Stimulated activated CD4-positive, alpha-beta T cell treated with anti-CD3 and anti-CD28 coated beads, Interleukin-1b, Interleukin-23, amount 100 ng/mL, for 24 hours (primary cell): ENCODE measurements at places on chromosomes 12 and 14.

- DNase-seq, result no peak
Observed at GRCh38 chr14:36517242-36518030, 2.6 kb downstream of the NKX2-1 start.

DNA sequence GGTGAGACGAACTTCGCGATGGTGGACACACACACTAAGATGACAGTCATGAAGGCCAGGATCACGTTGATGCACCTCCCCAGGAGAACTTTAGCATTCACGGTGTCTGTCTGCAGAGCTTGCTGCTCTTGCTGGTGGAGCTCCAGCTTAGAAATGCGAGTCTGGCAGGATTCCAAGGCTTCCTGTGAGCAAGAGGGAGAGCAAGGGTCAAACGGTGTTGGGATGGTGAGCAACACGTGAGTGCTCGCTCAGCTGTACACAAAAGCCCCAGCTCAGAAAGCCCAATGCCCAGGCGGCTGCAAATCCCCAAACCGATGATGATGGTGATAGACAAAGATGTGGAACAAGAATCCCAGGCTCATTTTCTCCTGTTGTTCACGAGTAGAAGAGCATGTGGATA is 78.8 kb downstream of the TMCC3 start:
- no peak for DNase-seq

- DNase-seq, result no peak
Observed at GRCh38 chr12:5506821-5507231, 74.9 kb downstream of the NTF3 start.

- no peak for DNase-seq
Observed at GRCh38 chr14:67622675-67623074, 3.0 kb downstream of the ARG2 start.

GRCh38 chr14:85156319-85156718 is 373.6 kb upstream of the FLRT2 start:
- DNase-seq, result no peak

- no peak for DNase-seq
Observed at GRCh38 chr12:132169376-132169775, 25.1 kb downstream of the NOC4L start.

DNA sequence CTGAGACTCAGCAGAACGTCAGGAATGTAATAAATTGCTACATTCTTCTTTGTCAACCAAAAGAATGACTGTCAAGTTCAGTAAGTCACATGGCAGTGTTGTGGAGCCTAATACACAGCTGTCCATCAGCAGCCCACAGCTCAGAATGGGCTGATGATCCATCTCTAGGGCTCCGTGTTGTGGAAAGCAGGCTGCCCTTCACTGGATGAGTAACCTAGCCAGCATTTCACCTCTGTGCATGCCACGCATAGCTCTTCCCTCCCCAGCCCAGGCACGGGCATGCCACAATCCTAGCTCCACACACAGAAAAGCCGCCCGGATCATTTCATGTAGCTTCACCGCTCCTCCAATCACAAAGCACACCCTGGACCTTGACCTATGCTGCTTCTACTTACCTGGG is 878.0 kb upstream of the TMEM132C start:
- no peak for DNase-seq

DNA sequence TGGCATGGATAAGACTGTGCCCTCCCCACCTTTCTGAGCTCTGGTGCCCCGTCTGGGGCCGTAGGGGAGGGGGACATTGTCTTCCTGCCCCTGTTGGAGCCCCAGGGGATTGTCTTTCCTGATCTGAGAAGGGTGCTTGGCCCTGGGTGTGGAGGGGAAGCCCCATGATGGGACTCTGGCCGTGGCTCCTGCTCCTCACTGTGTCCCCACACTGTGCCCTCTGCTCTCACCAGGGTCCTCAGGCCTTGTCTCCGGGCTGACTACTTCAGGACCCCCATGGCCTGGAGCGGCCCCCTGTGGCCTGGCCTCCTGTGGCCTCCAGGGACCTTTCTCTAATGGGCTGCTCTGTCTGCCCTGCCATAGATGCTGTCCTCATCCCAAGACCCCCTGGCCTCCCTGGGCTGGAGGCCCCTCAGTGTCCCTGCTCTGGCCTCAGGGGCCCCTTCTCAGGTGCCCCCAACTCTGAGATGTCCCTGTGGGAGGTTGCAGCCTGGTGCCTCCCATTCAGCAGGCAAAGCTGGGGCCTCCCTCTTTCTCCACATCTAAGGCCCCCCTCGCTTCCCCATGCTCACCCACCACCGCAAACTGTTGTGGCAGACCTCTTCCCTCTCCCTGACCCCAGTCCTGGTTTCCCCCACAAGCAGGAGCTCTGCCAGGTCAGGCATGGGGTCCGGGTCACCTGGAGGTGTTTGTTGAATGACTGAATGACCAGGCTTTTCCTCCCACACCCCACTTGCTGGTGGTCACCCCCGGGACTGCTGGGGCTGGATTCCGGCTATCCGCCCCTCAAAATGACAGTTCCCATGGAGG is 4.0 kb downstream of the KIF26A start:
- DNase-seq, result no peak

DNA sequence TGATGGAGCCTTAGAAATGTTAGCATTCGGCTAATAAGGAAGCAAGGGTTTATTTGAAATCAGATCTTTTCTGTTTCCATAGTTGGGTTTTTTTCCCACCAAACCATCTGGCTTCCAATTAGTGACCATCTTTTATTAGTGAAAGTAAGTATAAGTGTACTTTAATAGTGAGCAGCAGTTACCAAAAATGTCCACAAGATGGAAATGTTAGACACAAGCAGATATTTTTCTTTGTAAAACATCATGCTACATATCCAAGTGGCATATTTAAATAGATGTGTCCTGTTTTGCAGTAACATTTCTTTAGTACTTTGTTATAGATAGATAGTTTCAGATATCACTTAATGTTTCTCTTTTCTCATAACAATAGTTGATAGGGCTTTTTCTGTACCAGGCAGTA is 28.8 kb downstream of the YEATS4 start:
- no peak for DNase-seq

DNA sequence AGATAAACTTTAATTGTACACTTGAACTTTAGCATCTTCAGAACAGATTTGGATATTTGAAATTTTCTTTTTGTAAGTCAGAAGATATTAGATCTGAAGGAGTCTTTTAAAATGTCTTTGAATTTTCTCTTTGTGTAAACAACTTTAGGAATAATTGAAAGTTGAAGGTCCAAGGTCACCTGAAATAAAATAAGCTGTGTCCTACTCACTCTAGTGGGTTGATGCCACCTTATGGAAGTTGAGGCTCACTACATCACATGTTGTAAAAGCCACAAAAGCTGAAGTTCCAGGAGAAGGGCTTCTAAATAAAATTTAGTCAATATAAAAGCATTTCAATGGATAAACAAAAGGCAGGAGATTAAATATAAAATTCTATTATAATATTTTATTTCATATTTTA is 122.0 kb upstream of the ATXN7L3B start:
- no peak for DNase-seq

GRCh38 chr12:106145539-106146447 is 7.0 kb upstream of the NUAK1 start:
- DNase-seq, result no peak

GRCh38 chr12:116065606-116066005 is 211.9 kb downstream of the MED13L start:
- no peak for DNase-seq

- no peak for DNase-seq
Observed at GRCh38 chr12:121518656-121519055, 62.2 kb downstream of the KDM2B start.

DNA sequence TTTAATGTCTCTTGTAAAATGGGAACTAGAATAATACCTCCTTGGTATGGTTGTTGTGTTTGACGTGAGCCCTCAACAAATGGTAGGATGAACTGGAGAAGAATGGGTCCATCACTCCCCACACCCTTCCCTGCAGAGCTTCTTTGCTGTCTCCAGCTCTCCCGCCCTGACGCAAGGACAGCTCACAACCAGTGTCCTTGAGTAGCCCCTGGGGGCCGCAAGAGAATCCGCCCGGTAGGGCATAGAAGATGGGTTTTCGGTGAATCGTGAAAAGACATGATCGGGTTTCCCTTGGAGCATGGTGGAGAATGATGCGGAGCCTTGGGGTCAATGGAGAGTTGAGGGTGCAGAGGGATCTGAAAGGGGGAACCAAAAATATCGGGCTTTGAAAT is 6.1 kb upstream of the PAX9 start:
- DNase-seq, result no peak

DNA sequence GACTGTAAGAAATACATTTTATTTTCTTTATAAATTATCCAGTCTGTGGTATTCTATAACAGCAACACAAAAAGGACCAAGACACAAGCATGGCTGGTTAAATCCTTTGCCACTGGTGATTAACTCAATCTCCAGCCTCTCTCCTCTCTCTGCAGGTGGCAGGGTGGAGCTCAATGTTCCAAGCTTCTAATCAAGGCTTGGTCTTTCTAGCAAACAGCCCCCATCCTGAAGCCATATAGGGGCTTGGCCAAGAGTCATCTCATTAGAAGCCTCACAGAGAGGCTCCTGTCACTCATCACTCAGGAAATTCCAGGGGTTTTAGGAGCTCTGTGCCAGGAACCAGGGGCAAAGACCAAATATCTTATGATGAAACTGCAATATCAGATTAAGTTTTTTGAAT is 12.0 kb downstream of the C12orf75 start:
- DNase-seq, result no peak

DNA sequence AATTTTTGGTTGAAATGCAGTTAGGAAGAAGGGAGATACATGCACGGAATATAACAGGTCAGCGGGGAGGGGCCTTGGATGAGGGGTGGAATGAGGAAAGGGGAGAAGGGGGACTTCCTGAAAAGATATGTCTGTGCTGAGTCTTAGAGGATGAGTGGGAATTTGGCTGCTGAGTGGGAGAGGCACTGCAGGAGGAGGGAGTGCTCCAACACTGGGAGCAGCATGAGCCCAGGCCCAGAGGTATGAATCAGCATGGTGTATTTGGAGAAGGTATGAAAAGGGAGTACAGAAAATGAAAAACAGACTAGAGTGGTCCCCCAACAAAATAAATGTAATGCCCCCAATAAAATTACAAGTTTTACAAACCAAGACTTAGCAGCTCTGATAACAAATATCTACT is 394.4 kb downstream of the IPO8 start:
- no peak for DNase-seq

GRCh38 chr12:23888396-23889068 is 60.9 kb downstream of the SOX5 start:
- DNase-seq, result no peak

DNA sequence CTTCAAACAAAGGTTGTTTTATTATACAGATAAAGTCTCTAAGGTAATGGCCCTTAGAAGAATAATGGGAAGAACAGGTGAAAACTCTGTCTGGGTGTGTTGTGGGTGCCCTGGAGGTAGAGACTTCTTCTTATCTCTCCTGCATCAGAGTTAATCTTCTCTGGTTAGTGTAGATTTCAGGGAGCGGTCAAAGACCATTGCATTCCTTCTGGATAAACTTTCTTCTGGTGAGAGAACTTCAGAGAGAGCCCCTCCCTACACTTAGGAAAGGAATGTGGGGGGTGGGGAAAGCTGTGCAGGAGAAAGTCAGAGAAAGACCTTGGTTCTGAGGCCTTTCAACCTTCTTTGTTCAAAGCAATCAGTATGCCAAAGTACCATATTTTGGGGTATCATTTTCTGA is 658.5 kb downstream of the DIO2 start:
- DNase-seq, result no peak

- DNase-seq, result no peak
Observed at GRCh38 chr14:71372411-71372838, 465.2 kb downstream of the PCNX1 start.

- DNase-seq, result no peak
Observed at GRCh38 chr12:46186088-46186487, 82.8 kb downstream of the SLC38A1 start.

- DNase-seq, result no peak
Observed at GRCh38 chr14:53953828-53954550, 2.6 kb downstream of the BMP4 start.

- no peak for DNase-seq
Observed at GRCh38 chr12:42483521-42483790, 106.1 kb downstream of the PRICKLE1 start.

- DNase-seq, result no peak
Observed at GRCh38 chr12:131851741-131852550, 23.8 kb downstream of the MMP17 start.

DNA sequence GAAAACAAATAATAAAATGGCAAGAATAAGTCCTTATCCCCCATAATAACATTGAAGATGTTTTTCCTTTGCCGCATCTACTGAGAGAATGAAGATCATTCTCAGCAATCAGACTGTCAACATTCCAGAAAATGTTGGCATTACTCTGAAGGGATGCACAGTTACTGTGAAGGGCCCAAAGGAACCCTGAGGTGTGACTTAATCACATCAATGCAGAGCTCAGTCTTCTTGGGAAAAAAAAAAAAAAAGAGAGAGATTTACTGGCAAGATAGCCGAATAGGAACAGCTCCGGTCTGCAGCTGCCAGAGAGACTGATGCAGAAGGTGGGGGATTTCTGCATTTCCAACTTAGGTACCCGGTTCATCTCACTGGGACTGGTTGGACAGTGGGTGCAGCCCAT is 41.3 kb upstream of the OR6J1 start:
- no peak for DNase-seq

DNA sequence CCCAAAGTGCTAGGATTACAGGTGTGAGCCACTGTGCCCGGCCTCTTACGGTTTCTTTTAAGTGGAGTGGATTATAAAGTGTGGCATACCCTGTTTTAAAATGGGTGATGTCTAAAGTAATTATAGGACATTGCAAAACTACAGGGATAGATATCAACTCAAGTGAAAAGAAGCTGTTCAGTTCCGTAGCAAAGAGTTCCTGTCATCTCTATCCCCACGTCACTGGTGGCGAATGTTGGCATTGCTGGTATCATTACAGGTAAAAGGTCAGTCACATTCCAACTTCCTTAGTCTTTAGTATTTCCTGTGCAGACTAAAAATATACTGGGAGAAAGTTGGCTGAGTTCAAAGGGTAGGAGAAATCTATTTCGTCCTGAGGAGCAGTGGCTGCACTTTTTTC is 95.6 kb upstream of the SLC38A2 start:
- no peak for DNase-seq

DNA sequence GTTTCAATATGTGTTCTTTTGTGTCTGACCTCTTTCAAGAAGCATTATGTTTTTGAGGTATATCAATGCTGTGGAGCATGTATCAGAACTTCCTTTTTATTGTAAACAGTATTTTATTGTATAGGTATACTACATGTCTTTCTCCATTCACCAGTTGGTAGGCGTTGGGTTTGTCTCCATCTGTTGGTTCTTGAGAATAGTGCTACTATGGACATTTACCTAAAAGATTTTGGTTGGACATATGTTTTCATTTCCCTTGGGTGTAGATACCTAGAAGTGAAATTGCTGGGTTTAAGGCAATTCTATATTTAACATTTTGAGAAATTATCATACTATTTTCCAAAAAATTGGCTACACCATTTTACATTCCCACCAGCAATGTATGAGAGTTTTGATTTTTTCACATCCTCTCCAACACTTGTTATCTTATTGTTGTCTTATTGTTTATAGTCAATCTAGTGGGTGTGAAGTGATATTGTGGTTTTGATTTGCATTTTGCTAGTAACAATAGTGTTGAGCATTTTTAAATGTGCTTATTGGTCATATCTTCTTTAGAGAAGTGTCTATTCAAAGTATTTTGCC is 409.2 kb downstream of the IPO8 start:
- DNase-seq, result no peak

GRCh38 chr12:123445388-123446332 is 9.2 kb upstream of the RILPL2 start:
- DNase-seq, result no peak
